Stimulated activated naive CD8-positive, alpha-beta T cell treated with anti-CD3 and anti-CD28 coated beads, Interleukin-15, Interleukin-2, amounts not matched to agents 100 U/mL and 50 U/mL, for 24 hours (primary cell): ENCODE measurements at places on chromosomes 6 and 20.

DNA sequence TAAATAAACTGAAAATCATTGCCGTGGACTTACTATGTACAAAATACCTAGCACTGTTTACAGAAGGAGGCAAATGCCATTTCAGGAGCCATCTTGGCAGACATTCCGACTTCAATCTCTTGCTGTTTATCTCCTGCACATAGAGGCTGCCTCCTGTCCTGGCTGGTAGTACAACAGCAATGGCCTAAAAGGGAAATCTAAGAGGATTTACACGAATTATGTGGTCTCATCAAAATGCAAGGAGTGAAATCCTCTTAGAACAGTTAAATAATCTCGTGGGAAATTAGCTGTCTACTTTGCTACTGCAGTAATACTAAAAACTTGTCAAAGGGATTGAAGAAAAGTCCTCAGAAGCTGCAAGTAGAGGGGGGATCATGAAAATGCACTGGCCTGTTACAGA, 82.2 kb upstream of the SLC2A12 start:
- no peak for DNase-seq

DNA sequence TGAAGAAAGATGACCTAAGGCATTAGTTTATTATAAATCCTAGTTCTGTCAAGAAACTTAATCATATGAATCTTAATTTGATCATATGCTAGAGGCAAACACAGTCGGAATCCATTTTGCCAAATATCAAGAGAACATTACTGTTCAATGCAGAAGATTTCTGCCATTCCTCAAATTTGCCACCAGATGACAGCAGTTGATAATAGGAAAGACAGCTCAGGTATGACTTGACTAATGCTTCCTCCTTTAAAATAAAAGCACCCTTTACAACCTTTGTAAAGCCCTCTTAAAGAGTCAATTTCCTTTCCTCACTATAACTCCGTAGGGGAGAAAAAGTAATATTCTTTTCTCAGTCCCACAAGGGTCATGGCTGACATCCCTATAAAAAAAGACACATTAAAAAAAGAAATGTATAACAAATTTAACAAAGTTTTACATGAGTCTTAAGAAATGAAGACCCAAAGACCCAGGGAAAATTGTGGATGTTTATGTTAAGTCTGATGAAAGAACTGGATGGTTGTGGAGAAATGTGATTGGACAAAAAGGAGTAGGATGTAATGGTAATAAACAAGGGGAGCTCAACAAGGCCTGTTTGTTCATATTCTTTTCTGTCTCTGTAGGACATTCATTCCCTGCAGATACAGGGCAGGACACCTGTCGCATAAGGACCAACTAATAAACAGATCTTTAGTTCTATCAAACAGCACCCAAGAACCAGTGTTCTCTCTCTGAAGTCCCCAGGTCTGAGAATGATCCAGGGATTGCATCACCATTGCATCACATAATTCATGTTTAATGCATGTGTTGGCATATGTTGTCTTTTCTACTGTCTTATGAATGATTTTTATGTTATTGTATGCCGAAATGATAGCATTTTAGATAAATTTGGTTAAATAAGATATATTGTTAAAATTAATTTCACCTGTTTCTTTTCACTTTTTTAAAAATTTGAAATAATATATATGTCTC, 23.0 kb upstream of the IL17A start:
- no peak for DNase-seq

DNA sequence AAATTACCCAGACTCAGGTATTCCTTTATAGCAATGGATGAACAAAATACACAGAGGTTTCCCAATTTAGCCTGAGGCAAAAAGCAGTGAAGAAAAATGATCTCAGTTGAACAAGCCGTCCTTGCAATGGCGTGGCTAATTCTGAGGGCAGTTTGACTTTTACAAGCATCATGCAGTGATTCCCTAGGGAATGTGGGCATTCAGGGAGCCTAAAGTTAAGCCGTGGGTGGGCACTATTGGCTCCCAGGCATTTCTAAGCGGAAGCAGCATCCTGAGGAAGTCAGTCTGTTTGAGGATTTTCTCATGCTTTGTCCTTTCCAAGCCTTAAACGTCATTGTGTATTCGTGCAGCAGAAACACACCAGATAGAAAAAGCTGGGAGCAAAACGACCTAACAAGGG, 133.9 kb downstream of the MYLK4 start:
- no peak for DNase-seq

DNA sequence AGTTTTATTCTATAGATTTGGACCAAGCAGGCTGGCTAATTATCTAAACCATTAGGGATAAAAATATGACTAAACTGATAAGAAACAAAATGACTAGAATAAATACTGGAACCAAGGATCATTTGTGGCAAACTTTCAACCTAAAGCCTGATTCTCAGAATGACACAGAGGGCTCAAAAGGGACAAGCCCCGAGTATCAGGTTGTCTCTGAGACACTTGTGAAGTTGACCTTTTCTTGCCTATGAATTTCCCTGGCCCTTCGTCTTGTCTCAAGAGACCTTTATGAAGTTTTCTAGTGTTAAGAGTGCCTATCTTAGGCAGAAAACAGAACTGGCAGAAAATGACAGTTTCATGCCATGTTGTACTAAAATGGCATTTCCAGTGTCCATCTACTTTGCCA, 68.3 kb downstream of the IMPG1 start:
- DNase-seq = no peak

GRCh38 chr20:7161690-7162089, 394.2 kb downstream of the BMP2 start:
- DNase-seq = no peak

- DNase-seq = no peak
Observed at GRCh38 chr6:154394571-154394970, 38.0 kb upstream of the IPCEF1 start.

GRCh38 chr6:142784344-142784743, 160.6 kb downstream of the HIVEP2 start:
- DNase-seq = no peak

DNA sequence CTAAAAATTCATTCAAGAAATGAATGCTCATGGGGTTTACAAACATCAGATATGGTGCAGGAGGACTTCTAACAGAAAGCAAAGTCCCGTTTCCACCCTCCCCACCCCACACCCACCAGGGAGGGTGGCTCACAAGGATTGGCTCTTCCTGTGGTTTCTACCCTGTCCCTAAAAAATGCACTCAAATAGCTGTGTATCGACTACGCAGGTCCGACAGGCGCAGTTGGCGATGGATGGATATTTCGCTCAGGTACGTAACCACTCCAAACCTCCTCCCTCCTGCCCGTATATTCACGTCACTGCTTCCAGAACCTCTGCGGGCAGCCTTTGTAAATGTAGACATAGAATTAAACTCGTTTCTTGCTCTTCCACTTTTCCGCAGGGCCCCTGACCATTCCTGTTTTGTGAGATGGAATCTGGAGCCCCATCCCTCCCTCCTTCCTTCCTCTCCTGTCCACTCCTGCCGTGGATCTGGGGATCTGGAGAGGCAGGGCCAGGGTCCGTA, 264.3 kb downstream of the BMP7 start:
- no peak for DNase-seq

DNA sequence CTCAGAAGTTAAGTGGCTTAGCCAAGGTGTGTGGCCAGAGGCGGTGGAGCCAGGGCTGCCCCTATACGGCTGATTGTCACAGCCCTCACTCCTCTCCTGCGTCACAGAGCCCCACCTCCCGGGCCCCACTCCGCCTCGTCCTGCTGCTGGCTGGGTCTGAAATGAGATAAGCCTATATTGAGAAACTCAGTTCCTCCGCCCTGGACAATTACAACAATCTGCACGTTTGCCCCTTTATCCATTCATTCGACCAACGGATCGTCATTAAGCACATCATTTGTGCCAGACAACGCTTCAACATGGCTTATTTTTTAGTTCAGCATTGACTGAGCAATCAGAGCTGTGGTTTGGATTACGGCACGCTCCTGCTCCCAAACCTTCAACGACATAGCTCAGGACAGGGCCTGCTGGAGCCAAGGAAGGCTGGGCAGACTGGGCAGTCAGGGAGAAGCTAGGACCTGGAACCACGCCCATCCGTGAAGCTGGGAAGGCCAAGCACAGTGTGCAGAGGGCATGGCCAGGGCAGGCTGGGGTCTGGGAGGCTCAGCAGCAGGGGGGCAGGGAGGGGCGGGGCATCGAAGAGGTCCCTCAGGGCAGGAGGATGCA, 16.6 kb upstream of the EZR start:
- no peak for DNase-seq

- DNase-seq = no peak
Observed at GRCh38 chr6:136790411-136791295, 1.6 kb downstream of the MAP3K5 start.

DNA sequence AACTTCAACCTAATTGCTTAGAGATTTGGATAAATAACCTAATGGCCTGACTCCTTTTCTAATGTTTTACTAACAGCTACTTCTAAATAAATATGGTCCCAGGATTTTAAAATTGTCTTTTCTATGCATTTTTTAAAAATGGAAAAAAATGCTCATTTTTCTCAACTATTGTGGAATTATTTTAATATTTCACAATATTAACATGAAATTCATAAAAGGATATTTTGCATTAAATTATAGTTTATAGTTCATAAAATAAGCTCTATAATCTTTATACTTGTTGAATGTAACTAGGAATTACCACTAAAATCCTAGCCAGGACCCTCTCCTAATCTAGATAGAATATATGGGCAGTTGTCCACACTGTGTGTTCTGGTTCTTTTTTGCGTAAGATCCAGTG, 37.3 kb downstream of the TBPL1 start:
- no peak for DNase-seq

GRCh38 chr6:167588181-167588919, 238.4 kb upstream of the AFDN start:
- no peak for DNase-seq

GRCh38 chr6:111478749-111479148, 4.3 kb downstream of the REV3L start:
- DNase-seq = no peak

- peak; percentile 83 for DNase-seq
Observed at GRCh38 chr20:62382306-62383198, 4.4 kb upstream of the RPS21 start.

GRCh38 chr6:80930376-80930775, 822.1 kb downstream of the TENT5A start:
- DNase-seq = no peak

- no peak for DNase-seq
Observed at GRCh38 chr6:121522265-121522664, 86.8 kb downstream of the GJA1 start.

DNA sequence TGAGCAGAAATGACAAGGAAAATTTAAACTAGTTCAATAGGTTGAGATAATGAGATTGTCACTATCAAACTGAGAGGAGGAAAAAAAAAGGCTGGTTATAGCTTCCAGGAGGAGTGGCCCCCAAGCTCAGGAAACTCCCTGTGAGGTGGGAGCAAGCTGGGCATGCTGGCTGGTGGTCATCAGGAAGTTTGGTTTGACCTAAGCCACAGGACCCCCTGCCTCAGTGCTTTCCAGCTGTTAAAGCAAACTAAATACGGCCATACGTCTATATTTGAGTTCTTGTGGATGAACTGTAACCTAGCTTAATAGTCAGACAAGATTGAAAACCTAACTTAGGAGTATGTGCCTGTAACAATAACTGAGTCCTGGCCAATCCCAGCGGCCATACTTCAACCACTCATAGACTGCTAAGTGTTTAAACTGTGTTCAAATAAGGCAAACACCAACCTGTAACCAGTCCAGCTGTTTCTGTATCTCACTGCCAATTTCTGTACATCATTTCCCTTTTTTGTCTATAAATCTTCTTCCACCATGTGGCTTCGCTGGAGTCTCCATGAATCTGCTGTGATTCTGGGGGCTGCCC, 24.6 kb upstream of the ZBTB24 start:
- no peak for DNase-seq

GRCh38 chr20:34703424-34704176, 544 bp upstream of the TP53INP2 start:
- DNase-seq = no peak

DNA sequence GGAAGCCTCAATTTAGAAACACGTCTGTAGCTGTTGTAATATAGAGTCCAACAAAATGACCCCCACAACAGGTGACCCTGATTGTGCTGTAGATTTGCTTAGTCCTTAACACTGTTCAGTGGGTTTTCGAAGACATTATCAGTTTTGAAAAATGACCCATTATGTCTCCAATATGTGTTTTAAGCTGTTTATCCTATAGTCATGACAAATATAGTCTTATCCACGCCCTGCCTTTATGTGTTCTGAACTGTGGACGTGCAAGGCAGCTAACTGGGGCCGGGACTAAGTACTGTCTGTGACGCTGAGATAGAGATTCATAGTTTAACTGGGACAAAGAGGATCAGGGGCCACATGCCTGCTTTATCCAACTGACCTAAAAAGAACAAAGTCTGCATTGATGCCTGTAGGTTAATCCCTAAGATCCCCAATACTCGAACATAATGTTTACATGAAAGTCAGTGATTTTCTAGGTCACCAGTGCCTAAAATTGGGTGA, 192.4 kb downstream of the CD83 start:
- no peak for DNase-seq

DNA sequence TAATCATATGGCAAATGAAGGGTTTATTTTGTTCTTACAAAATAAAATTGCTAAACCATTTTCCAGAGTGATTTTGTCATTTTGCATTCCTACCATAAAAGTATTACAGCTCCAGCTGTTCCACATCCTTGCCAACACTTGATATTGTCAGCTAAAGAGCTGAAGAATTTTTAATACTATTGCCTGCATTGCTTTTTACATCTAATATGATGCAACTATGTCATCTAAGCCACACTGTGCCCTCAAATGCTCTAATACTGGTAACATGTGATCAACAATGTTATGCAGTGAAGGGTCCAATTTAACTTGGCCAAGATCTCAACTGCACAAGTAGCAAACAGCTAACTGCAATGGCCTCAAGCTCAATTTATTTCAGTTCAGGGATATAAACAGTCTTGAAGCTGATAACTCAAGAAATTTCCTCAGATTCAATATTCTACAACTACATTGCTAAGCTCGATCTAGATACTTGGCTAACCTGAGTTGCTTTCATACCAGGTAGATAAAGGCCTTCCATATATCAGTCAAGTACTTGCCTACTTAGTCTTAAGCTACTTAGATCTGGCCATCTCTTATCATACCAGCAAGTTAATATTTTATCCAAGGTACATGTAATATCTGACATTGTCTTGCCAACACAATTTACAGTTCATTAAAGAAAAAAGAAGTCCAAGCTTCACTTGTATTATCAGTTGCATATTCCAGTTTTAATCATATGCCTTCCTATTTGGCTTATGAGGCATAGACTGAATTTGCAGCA, 17.0 kb downstream of the AKIRIN2 start:
- no peak for DNase-seq

GRCh38 chr6:64217721-64218620, 582.4 kb downstream of the PHF3 start:
- no peak for DNase-seq

GRCh38 chr20:49297605-49298530, 20.0 kb upstream of the ZNFX1 start:
- no peak for DNase-seq

GRCh38 chr20:25676164-25676809, 20.4 kb downstream of the ZNF337 start:
- DNase-seq = no peak

DNA sequence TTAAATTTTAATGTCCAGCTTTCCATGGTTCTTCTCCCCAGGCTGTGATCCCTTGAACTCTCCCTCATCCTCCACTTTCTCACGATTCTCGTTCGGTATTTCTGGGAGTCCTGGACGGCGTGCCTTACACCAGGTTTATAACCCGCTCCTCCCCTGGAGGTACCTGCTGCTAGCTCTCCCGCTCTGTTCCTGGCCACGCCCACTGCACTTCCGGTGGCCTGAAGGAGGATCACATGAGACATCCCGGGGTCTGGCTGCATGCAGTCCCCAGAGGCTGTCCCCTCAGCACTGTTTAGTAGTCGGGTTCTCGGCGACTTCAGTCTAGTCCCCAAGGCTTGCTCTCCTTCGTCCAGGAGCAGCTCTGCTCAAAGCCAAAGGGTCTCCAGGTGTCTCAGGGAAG, 28.4 kb upstream of the GCLC start:
- no peak for DNase-seq

- no peak for DNase-seq
Observed at GRCh38 chr20:45867819-45868176, 10.4 kb downstream of the ZSWIM3 start.
